ENCODE measurements at places on chromosomes 5 and 9.
A peak's percentile ranks its signal among the peaks of the same experiment; 100 is the strongest.

DNA sequence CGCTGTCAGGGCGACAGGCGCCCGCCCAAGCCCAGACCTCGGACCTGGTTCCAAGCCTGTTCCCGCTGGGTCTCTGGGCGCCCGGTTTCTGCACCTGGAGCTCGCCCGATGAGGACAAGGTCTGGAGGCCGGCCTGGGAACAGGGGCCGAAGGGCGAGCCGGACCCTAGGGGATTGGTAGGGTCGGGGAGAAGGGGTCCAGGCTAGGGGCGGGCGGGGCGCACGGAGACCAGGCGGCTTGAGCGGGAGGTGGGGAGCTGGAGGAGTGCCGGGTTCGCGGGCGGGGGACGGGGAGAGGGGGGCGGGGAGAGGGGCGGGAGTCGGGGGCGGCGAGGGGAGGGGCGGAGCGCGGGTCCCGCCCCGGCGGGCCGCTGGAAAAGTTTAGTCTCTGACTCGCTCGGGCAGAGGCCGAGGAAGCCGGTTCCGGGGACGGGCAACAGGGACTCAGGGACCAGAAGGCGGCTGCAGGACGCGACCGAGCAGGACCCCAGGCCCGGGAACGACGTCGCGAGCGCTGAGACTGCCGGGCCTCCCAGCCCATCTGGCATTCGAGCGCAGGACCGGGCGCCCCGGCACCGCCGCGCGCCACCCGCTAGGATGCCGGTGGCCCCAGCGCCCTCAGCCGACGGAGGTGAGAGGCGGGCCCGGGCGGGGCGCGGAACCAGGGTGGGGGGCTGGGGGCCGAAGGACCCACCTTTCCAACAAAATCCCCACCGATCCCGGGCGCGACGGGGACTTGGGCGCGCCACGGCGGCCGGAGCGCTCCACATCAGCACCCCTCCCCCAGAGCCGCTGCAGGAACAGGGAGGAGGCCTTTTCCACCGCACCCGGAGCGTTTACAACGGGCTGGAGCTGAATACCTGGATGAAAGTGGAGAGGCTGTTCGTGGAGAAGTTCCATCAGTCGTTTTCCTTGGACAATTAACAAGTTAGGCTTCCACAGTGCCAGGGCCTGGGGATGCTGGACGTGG lies at the start of gene S1PR3:
Gene S1PR3, plus strand, starts transcription at position 403 of the 969 bp plus-strand sequence. CDS start 9,733 bp downstream, outside the sequence.
- DNase-seq: no peak

GRCh38 chr9:3014178-3014577 lies 170.3 kb upstream of the PUM3 start:
- DNase-seq: no peak

GRCh38 chr9:88936668-88937067 lies 54.6 kb upstream of the S1PR3 start:
- no peak for DNase-seq

GRCh38 chr5:39394946-39395345 lies 29.8 kb downstream of the DAB2 start:
- DNase-seq: no peak

- peak; percentile 82 for DNase-seq
These were observed 156.4 kb upstream of the RASEF start for GRCh38 chr9:83219154-83219923.

- DNase-seq: no peak
These were observed 140.8 kb downstream of the TSSK1B start for GRCh38 chr5:113293975-113294310.

- DNase-seq: no peak
These were observed 34.1 kb downstream of the ATOX1 start for GRCh38 chr5:151724360-151724759.

- DNase-seq: no peak
These were observed 66.7 kb downstream of the TRIO start for GRCh38 chr5:14209836-14210235.

- DNase-seq: no peak
These were observed 114.6 kb downstream of the FAM170A start for GRCh38 chr5:119743927-119744326.

- no peak for DNase-seq
These were observed 1.0 kb downstream of the EGR1 start for GRCh38 chr5:138466125-138466899.

GRCh38 chr5:139690064-139690802 lies 42.1 kb downstream of the CXXC5 start:
- no peak for DNase-seq

DNA sequence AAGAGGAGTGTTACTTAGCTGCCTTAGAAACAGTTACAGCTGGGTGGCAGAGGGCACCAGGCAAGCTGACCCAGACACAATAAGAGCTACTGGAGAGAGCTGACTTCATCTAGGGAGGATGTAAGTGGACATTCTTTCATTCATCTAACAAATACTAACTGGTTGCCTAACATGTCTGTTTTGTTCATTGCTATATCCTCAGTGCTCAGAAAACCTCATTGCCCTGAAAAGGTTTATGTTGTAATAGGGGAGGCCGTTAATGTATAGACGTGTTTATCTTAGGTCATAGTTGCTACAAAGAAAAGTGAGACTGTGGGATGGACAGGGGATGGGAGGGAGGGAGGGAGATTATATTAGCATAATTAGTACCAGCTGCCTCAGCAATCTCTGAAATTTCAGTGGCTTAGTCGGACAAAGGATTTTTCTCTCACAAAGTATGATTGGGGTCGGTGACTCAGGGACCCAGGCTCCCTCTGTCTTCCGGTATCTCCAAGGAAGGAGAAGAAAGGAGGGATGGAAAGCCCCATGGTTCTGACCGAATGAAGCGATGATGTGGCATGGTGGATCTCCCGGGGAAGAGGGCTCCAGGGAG lies 2.6 kb upstream of the SNX18 start:
- DNase-seq: no peak

- no peak for DNase-seq
These were observed 15.3 kb upstream of the CD180 start for GRCh38 chr5:67211926-67212325.

DNA sequence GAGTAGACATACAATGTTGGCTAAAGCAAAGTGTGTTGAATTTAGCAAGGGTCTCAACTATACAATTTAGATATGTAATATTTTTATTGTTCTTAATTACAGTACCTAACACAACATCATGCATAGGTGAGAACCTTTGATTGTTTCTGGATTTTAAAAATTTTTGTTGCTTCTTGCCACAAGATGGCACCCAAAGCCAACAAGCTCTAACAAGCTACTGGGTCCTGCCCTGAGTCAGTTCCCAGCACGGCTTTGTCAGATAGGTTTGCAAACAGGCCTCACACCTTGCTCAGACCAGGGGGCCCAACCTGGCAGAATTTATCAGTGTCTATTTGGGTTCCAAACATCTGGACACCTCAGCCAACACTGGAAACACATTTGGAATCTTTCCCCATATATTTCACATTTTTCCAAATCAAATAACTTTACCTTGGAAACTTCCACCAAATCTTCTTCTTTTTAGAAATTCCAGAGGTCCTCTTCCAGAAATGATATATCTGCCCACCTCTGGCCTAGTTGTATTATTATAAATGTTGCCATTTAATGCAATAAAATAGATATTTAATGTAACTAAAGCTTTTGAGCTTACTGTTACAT lies 49.5 kb upstream of the EGFLAM start:
- peak; percentile 9 for DNase-seq

- DNase-seq: no peak
These were observed 3.4 kb downstream of the MATR3 start for GRCh38 chr5:139296862-139297326.

- DNase-seq: peak; percentile 89
These were observed at the start of gene POMT1 for GRCh38 chr9:131502781-131503625. POMT1 (plus strand) TSS chr9:131502918; CDS start chr9:131504219, 1,301 bp downstream.

DNA sequence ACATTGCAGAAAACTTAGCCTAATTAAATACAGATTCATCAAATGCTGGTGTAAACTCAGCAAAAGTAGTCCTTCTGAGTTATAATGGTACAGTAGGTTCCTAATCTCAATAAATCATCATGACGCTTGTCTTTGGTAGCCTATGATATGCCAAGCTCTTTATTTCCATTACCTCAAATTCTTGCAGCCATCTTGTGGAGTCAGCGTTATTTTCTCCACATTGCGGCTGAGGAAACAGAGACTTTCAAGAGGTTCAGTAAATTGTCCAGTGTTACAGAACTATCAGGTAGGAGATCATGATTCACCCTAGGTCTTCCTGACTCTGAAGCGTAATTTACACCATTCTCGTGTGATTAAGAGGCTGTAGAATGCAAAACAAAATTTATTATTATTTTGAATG lies 237.2 kb downstream of the PCSK5 start:
- no peak for DNase-seq

- no peak for DNase-seq
These were observed 36.8 kb upstream of the UBAC1 start for GRCh38 chr9:135998016-135998380.

- DNase-seq: no peak
These were observed 106.6 kb upstream of the ANKRD55 start for GRCh38 chr5:56339732-56340131.

GRCh38 chr5:157253547-157253946 lies 12.4 kb upstream of the CYFIP2 start:
- no peak for DNase-seq

- DNase-seq: no peak
These were observed 369.6 kb upstream of the SEMA6A start for GRCh38 chr5:116944183-116944582.

DNA sequence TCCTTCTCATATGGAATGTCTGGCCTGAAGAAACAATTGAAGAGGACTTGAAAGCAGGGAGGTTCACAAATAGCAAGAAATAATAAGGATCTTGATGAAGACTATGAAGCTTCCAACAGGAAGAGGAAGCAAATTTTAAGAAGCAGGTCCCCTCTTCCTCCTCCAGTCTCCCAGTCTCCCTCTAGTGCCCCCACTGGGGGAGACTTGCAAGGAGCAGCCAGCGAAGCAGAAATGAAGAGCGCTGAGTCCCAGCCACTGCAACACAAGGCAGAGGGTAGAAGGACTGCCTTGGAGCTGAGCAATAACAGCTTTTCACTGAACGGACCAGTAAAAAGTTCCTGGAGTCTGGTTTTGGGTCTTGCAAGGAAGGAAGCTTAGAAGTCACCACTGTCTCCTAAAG lies 32.6 kb upstream of the ACO1 start:
- DNase-seq: no peak

- DNase-seq: no peak
These were observed 74.9 kb downstream of the CAMK4 start for GRCh38 chr5:111299067-111299481.

- no peak for DNase-seq
These were observed 71.8 kb upstream of the PPARGC1B start for GRCh38 chr5:149658299-149658698.

DNA sequence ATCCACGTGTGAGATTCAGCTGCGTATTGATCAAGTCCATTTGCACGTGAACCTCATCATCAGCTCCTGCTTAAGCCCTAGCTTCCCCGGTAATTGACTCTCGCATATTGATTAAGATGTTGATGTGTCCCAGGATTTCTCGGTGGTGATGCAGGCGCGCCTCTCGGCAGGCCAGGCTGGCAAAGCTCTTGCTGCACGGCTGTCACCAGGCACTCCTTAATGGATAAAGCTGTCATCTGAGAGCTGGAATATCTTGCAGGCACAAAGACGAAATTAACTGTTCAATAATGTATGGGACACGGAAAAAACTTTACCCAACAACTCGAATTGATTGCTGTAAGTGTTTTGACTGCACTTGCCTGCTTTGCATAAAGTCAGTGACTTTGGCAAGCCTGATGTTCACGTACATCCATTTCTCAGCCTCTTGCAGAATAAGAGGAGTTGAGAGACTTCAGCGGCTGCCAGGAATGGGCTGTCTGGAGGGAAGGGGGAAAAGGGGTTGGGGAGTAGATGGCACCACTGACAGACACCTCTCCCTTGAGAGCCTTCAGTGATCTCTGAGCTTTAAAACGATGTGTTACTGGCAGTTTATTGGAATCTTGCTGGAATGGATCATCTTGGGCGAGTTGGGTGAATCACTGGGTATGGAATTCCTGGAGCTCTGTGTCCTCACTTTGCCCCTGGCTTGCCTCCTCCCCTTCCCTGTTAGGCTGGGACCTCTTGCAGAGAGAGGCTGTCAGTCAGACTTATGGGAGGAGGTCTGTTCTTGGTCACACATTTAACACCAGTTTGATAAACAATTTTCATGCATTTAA lies 650.3 kb downstream of the CCDC171 start:
- DNase-seq: no peak

DNA sequence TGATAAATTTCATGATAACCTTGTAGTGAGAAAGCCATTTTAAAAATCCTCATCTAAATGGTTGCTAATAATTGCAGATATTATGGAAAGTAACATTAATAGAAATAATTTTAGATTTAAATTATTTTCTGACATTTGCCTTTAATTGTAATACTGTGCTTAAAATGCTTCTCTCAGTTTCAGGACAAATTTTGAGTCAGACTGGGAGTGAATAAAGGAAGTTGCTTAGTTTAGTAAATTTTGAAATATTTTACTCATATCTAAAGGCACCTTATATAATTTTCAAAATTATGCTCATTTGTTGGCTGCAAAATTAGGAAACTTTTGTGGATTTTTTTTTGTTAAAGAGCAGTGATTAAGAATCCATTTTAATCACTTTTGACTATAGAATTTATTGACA lies 93.8 kb downstream of the CSNK1G3 start:
- no peak for DNase-seq

DNA sequence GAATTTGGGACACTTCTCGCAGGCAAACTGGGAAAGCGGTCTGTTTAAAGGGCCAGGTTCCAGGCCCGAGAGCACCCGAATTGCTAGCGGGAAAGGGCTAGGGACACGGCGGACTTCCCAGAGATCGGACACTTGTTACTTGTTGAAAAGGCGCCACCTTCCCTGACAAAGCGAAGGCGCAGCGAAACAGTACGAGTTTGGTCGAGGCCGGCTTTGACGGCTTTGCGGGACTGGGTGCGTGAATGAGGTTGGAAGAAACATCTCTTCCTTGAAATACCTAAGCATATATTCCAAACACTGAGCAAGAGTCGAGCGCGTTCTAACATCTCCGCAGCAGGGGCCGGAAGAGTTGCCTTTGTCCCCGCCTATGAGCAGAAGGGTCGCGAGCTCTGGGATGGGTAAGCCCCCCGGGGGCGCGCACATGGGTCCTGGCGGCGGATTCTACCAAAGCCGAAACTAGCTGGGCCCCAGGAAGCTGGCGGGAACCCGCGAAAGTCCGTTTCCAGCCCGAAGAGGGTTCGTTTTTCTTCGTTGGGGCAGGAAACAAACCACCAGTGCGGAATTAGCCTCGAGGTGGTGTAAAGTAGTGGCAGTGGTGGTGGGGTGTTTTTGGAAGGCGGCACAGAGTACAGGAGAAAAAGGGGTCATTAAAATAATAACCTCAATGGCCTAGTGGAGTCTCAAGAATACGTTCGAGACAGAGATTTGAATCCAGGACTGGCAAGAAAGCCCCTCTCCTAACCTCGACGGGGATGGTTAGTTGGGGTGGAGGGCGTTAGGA lies 1.5 kb downstream of the GDNF start:
- no peak for DNase-seq

- DNase-seq: no peak
These were observed 629.7 kb upstream of the ZNF608 start for GRCh38 chr5:125376059-125376641.

- DNase-seq: no peak
These were observed 37.0 kb upstream of the SYNPO start for GRCh38 chr5:150603491-150603890.

DNA sequence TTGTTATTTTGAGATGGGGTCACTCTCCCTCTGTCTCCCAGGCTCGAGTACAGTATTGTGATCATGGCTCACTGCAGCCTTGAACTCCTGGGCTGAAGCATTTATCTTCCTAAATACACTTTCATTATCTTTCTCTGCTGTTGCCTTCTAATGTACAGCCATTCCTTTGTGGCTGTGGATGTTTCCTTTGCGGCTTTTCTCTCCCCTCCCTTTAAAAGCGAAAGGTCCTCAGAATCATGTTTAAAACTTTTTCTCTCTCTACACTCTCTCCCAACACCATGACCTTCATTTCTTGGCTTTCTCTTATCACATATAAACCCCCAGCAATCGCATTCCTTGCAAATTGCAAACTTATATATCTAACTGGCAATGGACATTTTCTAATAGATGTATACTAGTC lies 1.6 kb downstream of the IFNA2 start:
- DNase-seq: no peak

All from NCI-H1092 (cell line).